ENCODE measurements at places on chromosomes 12 and 14. TPM values are rescaled to one million over a fixed set of nuclear protein-coding genes. Genes with fewer than 3 reads are reported as not detected.

The ANKRD52 gene
- 40.5 TPM for total RNA-seq

The TCL1B gene
- not detected for total RNA-seq

The KRT86 gene
- not detected for total RNA-seq

The DCAF5 gene
- total RNA-seq, result 46.9 TPM

The TUBA1C gene
- total RNA-seq, result 25.6 TPM

The CEP290 gene
- total RNA-seq, result 30.1 TPM

The PTPRB gene
- 23.9 TPM for total RNA-seq

The TBX5 gene
- not detected for total RNA-seq

- no peak for DNase-seq
These were observed 4.6 kb downstream of the NYNRIN start for GRCh38 chr14:24403294-24403998.

DNA sequence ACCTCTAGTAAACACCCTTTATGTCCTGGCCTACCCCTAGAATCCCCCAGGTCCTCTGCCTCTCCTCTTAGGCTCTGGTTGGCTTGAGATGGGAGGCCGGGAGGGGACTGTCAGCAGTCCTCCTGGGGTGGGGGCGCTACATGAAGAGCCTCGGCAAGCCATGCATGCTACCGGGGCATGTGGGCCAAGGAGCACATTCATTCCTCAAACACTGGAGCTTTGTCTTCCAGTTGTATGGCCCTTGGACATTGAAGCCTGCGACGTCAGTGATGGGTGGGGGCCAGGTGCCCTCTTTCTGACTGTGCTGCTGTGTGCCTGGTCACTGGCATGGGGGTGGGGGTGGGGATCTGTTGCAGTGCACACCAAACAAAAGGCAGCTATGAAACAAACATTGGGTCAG, 15.8 kb upstream of the CELA1 start:
- DNase-seq, result peak; percentile 93

- DNase-seq, result no peak
These were observed 48.4 kb downstream of the TSPAN11 start for GRCh38 chr12:30974746-30975500.

- no peak for DNase-seq
These were observed 380.7 kb upstream of the SYT1 start for GRCh38 chr12:78483767-78484315.

- no peak for DNase-seq
These were observed 455.3 kb upstream of the ATP2B1 start for GRCh38 chr12:90163975-90164374.

DNA sequence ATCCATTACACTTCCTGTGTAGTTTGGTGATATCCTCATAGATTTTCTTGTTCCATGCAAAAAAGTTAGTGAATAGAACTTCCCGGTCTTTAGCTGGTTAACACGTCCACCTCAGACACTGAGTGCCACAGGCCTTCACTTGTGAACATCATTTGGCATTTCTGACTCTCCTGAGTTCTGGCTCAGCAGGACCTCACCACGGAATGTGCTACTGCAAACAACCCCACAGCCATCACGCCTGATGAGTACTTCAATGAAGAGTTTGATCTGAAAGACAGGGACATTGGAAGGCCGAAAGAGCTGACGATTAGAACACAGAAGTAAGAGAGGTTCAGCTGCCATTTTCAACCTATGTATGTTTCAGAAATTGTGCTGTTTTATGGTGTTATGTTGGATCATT, 20.0 kb downstream of the C12orf76 start:
- no peak for DNase-seq

- DNase-seq, result no peak
These were observed 1.9 kb downstream of the PTPN21 start for GRCh38 chr14:88552876-88553275.

DNA sequence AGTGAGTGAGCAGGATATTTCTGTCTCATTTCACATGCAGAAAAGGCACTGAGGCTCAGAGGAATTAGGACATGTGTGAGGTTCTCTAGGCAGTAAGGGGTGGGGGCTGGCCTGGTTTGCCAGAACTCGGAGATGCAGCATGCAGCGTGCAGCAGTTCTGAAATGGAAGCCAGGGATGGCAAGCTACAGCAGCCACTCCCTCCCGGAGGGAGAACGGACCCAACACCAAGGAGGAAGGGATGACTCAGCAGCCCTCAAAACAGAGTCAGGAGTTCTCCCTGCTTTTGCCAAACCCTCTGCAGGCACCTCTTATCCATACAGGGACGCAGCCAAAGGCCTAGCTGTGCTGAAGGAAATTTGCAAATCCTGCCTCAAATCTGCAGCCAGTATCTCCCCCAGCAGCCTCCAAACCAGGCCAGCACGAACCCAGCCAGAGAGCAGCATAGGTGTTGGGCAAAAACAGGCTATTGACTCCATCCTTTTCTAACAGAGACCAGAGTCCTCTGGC, 10.3 kb upstream of the SERPINA3 start:
- DNase-seq, result peak; percentile 87

- no peak for DNase-seq
These were observed 21.8 kb upstream of the LRP1-AS start for GRCh38 chr12:57169046-57169795.

- no peak for DNase-seq
These were observed 5.9 kb upstream of the RPL41 start for GRCh38 chr12:56110571-56110970.

DNA sequence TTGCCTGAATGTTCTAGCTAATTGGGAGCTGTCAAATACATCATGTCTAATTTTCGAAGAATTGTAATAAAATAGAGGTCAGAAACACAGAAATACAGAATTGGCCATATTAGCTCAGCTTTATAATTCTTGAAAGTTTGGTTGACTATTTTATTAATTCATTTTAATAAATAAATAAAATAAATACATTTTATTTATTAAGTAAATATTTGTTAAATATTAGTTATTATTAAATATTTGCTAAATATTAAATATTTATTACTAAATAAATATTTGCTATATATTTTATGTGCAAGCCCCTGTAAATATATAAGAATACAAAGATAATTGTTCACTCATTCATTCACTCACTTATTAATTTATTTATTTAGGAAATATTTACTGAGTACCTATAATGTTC, 231.3 kb downstream of the SSPN start:
- DNase-seq, result no peak

DNA sequence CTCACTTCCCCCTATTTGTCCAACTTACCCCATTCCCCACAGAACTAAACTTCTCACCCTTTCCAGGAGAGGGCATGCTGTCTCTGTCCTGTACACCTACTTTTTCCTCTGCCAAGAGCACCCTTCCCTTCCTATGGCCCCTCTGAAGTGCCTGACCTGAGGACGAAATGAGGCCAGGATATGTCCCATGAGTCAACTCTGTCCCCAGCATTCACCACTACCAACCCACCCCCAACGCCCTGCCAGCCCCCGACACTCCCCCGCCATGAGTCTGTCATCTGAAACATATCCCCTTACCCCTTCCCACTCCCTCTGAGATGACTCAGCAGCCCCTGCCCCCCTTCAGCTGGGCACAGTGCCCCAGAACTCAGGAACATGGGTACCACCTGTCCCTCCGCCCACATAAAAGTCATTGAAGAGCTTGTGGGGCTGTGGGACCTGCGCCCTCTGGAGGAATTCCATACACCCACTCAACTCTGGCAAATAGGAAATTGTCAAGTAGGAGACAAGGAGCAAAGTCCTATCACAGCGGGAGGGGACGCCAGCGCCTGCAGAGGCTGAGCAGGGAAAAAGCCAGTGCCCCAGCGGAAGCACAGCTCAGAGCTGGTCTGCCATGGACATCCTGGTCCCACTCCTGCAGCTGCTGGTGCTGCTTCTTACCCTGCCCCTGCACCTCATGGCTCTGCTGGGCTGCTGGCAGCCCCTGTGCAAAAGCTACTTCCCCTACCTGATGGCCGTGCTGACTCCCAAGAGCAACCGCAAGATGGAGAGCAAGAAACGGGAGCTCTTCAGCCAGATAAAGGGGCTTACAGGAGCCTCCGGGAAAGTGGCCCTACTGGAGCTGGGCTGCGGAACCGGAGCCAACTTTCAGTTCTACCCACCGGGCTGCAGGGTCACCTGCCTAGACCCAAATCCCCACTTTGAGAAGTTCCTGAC, 26.3 kb downstream of the ITGA7 start:
- peak; percentile 43 for DNase-seq

GRCh38 chr12:102756530-102756929, 160.5 kb downstream of the PAH start:
- no peak for DNase-seq

DNA sequence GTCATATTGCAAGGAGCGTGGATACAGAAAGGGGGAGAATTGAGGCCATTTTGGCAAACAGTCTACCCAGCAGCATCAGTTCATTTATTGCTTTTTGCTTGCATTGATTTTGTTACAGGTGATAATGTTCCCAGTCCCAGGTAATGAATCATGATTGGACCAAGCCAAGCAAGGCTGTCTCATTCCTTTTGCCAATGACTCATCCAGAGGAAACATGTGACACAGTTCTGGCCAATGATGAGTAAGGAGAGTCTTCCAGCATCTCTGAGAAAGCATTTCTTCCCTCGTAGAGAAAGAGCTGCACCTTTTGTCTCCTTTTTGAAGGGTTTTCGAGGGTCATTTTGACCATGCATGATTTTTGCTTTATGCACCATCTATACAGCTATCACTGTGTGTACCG, 68.2 kb downstream of the SLC15A4 start:
- DNase-seq, result no peak

DNA sequence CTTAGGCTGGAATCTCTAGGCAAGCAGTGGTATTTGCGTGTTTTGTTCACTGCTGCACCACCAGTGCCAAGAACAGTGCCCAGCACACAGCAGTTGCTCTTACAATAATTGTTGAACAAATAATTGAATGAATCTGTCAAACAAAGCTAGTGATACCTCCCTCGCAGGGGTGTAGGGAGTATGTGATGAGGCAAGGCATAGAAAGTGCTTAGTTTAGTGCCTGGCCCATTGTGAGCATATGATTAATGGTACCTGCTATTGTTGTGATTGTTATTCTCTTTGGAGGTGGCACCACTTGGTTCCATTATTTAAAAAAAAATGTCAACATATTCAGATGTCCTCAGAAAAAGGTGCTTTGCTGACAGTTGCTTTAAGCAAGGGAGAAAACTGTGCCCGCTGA, 210.1 kb upstream of the TBX3 start:
- DNase-seq, result no peak
